ENCODE measurements at places on chromosomes 7 and 10. TPM values are rescaled to one million over a fixed set of nuclear protein-coding genes. Genes with fewer than 3 reads are reported as not detected.

DNA sequence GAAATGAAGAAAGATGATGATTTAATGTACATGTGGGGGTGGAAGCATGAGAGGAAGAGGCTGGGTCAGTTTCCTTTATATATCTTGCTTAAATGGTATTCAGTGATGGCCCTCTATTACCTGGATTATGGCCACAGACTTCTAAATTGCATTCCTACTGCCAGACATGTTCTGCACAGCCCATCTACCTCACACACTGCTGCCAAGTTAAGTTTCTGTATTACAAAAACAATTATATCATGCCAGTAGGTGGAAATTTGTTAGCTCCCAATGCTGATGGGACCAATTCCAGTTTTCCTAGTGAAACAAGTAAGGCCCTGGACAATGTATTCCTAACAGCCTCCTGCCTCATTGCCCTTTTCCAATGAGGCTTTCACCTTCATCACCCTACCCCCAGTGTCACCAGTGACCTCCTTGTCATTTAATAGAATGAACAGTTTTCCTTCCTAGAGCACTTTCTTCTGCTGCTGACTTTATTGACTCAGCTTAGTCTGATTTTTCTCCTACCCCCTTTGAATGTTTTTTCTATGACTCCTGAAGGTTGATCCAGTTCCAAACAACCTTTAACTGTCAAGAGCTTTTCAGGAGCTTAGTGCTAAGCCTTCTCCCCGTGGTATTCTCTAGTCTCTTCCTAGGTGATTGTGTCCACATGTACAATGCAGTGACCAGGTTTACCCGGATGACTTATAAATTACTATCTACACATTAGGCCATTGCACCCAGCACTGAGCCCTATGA is 316.6 kb upstream of the ANKRD30A start:
- DNase-seq: no peak

CDC14C gene
- total RNA-seq: not detected

GRCh38 chr7:40474790-40475680 is 340.2 kb downstream of the SUGCT start:
- no peak for DNase-seq

DNA sequence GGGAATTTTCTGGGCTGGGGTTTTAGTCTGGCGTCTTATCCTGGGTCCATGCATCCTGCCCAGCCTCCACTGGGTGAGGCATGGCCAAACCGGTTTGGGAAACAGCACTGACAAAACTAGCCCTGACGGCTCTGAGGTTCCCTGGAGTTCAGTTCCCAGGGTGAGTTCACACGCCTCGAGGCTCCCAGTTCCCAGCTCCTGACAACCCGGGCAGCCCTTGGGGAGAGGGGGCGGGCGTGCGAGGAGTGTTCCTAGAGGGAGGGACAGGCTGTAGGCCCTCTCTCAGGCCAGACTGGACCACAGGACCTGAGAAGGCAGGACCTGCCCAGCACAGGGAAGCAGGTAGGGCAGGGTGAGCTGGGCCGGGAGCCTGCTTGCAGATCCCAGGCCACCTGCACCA is 82.3 kb upstream of the PPIF start:
- DNase-seq: no peak

DNA sequence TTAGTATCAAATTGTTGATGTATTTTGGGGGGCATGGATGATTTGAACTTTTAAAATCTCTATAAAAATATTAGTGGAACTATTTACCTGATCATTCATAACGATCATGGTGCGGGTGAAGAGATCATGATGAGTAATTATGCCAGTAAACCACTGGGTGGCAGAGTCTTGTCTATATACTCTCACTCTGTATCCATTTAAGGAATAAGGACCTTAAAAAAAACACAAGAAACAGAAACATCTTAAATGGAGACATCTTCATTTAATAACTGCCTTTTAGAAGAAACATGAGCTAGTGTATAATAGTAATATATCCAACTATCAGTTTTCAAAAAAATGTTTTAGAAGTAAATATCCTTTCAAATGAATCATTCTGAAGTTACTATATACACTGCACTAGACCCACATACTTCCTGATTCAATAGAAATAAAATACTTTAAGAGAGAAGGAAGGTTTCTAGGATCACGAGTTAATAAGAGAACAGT is 84.0 kb downstream of the NRBF2 start:
- DNase-seq: peak; percentile 38

TWIST1 gene
- 39.9 TPM for total RNA-seq

DNA sequence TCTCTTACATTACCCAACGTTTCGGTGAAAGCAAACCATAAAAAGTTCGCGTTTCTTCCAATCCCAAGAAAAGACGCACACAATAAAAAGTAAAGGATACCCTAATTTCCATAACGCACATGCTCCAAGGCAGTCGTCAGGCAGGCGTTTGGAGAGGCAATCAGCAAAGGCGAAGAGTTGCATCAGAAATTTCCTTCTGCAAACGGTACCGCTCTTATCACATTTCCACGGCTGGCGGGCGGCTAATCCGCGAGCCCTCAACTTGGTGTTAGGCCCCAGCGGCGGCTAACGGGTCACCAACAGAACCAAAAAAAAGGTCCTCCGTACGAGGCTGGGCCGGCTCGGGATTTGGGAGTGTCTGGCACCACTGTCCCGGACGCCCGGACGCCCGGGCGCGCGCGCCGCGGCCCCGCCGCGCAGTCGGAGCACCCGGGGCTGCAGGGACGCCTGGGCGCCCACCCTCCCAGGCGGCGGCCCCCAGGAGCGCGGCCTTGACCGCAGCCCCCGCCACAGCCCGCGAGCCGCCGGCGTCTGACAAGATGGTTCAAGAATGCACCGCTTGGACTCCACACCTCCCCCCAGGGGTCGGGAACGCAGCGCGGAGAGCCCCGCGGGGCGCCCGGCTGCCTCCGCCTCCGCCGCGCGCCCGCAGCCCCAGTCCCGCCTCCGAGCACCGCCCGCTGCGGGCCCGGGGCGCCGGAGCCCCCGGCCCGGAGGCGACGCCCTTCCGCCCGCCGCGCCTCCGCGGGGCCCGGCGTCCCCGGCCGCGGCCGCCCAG is 9.8 kb upstream of the GRB10 start:
- peak; percentile 44 for DNase-seq

GRCh38 chr10:36209480-36209879 is 567.4 kb upstream of the FZD8 start:
- DNase-seq: no peak

ENKUR gene
- total RNA-seq: 0.39 TPM

DNA sequence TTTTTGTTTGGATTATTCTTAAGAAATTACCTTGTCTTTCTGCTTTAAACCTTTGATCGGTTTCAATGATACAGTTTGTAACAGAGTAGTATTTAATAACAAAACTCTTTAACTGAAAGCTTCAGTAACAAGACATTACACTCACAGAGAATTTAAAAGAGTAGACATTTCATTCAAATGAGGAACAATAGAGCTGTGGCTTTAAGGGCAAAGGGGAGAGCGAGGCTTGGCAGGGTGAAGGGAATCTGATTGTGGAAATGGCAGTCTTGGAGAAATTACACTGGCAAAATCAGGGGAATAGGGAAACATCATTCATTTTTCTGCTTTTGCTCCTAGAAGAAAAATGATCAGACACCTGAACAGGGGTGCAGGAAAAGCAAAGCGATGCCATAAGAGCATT is 5.1 kb upstream of the HIPK2 start:
- DNase-seq: no peak

- DNase-seq: peak; percentile 18
Observed at GRCh38 chr7:31935124-31936054, 134.8 kb downstream of the PDE1C start.

GRCh38 chr7:105316578-105317344 is 72.0 kb downstream of the SRPK2 start:
- no peak for DNase-seq

PON1 gene
- 0.10 TPM for total RNA-seq

ELFN1 gene
- total RNA-seq: 3.1 TPM

DNA sequence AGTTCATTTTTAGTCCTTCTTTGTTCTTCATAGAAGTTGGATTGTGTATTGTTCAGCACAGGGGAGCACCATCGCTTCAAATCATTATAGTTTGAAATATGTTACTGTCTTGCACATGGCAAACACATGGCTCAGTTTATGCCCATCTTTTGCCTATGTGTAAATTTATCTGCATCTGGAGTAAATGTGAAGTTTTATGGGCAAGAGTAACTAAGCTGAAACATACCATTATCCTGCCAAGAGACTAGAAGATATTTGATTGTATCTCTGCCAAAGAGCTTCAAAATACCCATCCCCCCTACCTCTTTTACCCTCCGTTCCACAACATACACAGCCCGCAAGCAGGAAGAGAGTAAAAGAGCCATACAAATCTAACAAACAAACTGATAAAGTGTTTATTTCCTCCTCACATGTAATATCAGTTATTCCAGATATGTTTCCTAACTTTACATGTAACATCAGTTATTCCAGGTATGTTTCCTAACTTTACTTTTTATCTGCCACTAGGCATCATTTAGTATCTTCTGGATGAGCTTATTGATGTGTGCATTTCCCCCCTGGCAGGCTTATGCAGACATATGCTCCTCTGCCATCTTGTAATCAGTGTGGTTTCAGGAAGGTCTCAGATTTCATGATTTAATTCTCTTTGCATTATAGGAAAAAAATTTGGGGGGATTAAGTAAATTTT is 127.7 kb downstream of the SRI start:
- peak; percentile 59 for DNase-seq

HTR5A gene
- total RNA-seq: not detected

DNA sequence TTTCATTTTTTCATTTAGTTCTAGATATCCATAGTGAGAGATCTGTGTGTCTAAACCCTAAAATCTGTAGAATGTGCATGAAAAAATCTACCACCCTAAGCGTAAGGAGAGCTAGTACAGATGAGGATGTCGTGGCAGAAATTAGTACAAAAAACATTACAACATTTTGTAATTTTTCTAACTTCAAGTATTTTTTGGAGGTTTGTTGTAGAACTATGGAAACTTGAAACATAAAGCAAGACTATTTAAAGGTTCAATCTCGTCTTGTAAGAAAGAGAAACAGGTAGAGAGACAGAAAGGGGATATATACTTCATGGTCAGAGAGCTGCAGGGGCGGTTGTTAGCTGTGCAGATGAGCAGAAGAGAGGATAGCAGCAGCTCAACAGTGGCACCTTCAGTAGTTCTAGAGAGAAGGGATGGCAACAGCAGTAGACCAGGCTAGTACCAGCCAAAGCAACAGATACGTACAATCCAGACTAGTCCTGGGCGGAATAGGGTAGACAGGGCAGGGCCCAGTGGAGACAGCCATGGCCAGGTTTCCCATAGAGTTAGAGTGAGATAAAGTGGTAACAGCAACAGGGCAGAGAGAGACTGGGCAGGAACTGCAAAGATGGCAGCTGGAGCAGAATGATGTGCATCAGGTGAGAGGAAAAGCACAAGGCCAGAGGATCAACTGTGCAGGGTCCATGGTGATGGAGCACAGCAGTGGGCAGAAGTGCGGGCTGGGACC is 145.2 kb downstream of the FRMD4A start:
- DNase-seq: no peak

TMEM270 gene
- not detected for total RNA-seq

DNA sequence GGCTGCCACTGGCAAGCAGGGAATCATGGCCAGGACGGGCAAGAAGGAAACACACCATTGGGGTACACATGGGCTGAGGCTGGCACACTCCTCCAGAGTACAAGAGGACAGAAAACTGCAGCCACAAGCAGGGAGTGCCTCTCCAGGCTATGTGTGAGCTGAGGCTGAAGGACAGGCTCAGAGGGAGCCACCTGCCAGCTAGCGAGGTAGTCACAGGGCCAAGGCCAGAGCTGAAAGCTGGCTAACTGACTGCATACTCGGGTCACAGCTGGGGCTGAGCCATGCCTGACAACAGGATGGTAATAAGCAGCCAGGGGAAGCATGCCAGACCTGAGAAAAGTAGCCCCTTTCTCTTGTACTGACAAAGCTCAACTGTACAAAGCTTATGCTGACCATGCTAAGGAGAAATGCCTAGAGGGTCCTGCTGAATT is 52.0 kb downstream of the KIF5B start:
- DNase-seq: no peak

CYP3A7 gene
- 0.39 TPM for total RNA-seq

HMX3 gene
- not detected for total RNA-seq

DNA sequence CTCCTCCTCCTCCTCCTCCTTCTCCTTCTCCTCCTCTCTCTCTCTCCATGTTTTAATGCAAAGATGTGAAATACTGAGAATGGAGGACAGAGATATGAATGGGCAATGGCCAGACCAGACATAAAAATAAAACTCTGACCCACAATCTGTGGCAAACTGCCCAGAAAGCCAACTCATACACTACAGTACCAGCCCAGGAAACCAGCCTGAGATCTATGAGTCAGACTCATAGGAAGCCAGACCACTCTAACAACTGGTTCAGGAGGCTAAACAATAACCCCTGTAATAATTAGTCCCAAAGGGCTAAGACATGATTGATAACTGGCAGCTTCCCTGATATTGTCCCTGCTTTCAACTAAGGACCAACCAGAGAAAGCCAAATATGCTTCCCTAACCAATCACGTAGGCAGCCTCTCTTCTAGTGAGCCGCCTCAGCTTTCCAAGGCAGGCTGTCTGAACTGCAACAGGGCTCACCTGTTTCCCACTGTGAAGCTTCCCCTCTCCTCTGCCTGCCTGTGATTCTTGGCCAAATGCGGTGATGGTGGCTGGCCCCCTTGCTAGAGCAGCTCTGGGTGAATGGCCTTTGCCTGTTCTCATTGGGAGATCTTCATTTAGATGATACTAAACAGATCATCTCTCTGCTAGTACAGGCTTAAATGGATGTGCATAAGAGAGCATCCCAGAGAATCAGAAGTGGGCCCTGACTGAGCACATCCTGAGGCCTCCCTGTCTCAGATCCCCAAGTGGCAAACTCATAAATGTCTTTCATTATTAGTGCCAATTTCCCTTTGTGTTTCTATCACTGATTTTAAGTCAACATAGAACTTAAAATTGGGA is 817.6 kb downstream of the TNS3 start:
- no peak for DNase-seq

GRCh38 chr7:75905785-75906604 is 9.0 kb upstream of the POR start:
- DNase-seq: no peak

DNA sequence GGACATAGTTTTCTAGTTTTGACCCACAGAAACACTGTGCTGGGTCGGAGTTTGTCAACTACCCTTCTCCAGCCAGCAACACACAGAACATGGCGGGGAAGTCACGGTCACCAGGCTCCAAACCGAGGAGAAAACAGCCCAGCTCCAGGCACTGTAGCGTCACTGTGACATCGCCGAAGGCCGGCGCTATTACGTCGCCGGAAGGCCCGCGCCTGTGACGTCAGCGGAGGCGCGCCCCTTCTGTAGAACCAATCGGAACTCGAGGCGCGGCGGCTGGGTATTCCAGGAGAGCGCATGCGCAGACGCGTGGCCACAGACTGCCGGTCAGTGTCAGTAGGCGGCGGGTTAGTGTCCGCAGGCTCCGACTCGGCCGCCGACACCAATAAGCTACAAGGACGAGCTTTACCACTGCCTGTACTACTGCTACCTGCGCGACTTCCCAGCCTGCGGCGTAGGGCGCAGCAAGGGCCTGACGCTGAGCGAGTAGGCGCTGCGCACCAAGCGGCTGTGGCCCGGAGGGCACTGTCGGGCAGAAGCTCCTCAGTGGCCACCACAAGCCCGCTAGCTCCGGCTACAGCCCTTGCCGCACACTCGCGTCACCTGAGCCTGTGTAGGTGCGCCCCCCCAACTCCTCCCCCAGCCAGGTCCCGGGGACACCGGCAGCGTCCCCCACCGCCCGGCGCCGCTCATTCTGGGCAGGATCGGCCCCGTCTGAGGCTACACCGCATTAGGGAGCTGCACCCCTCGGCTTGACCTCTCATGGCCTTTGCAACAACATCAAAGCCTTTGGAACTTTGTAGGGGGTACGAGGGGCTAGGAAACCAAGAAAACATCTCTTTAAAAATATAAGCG is 35.1 kb upstream of the SRRM3 start:
- DNase-seq: peak; percentile 89

- DNase-seq: no peak
Observed at GRCh38 chr10:24545585-24545984, 178.1 kb downstream of the ARHGAP21 start.

GRCh38 chr10:15719049-15719898 is 448 bp downstream of the ITGA8 start:
- no peak for DNase-seq

Measured in skin of body (tissue), 3 donors.